ENCODE measurements at places on chromosomes 6 and 20.

DNA sequence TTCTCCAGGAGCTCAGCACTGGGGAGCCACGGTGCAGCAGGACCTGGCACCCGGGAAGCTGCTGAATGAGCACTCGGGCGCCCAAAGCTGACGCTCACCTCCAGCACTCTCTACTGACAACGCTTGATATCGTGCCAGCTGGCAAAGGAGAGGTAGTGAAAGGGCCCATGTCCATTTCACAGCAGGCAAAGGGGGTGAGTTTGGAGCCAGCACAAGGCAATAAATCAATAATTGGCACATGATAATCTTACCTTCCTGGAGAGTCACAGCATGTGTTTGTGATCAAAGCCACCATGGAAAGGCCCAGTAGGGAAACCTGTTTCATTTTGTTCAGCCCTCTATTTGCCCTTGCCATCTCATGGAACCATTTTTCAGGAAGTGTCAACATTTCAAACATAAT is 23.3 kb upstream of the SMIM26 start:
- DNase-seq = no peak

- DNase-seq = no peak
Observed at GRCh38 chr6:157631412-157631811, 191.6 kb upstream of the SNX9 start.

DNA sequence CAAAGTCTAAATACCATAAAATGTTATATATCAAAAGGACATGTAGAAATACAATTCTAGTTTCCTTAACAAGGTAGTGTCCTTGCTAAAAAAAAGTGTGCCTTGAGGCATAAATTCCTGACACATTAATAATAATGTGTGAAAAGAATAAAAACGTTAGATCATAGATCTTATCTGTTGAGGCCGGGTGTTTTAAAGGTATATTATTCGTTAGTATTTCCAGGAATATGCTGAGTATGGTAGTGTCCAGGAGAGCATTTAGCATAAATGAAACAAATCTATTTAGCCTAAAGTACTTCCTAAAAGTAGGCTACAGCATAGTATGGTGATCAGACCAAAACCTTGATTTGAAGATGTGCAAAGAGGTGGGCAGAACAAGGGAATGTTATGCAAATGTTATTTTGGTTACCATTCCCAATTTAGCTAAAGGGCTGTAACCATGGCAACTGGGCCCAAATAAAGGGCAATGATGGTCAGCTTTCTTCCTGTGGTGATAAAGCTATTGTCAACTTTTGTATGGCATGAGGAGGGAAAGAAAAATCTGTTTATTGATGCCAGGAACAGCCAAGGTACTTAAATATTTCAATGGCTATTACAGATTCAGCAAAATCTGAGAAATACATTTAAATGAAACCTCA is 18.9 kb downstream of the MKKS start:
- no peak for DNase-seq

DNA sequence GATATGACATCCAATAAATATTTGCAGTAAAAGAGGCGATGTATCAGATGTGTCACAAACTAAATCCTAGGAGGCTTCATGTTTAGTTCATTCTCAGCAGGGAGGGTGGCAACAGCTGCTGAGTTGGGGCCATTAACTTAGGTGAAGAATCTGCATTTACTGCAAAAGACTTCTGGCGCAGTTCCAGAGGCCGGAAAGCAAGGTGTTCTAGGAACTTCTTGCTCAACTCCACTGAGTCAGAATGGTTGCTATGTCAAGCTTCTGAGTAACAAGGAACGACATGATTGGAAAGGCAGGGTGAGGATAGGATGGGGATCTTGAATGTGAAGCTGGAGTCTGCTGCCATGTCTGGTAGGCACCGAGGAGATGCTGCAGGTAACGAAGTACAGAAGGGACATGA is 11.7 kb downstream of the ADNP start:
- DNase-seq = no peak

DNA sequence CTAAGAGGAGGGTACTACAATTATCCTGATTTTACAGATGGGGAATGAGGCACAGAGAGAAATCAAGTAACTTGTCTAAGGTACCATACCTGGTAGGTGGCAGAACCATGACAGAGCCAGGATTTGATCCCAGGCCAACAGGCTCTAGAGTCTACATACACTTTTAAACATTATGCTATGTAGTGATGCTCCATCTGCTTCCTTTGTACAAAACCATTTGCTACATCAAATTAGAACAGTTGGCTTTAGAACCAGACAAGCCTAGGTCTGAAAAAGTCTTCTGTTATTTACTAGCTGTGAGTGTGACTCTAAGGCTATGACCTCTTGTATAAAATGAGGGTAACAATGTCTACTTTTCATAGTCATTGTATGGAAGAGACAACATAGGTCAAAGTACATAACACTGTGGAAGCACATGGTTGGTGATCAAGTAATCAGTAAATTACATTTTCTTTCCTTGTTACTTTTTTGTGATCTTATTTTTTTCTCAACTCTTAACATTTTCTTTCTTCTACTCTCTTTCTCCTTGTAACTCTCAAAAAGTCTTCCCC is 122.1 kb downstream of the PDSS2 start:
- no peak for DNase-seq

DNA sequence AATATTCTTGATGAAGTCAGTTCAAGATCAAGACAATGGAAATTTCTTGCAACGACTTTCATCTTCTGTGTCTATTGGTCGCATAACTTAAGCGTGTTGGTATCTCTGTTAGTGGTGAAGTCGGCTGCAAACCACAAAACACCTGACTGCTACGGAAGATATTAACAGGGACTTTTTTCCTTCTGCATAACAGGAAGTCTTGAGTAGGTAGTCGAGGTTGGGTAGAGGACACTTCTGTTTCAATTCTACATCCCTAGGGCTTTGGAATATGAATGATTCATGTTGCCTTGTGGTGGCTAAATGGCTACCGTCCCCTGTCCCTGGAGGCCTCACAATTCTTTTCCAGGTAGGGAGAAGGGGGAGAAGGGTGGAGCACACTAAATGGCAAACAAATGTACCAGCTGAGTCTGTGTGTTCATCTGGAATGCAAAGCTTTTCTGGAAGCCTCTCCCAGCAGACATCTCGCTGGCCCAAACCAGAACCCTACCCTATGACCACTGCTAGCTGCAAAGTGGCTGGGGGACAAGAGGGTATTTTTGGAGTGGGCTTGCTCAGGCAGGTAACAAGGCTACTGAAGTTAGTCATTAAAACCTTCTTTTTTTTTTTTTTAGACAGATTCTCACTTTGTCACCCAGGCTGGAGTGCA is 34.6 kb upstream of the NKX2-2 start:
- DNase-seq = peak; percentile 74

- no peak for DNase-seq
Observed at GRCh38 chr6:100415768-100416167, 49.0 kb downstream of the SIM1 start.

DNA sequence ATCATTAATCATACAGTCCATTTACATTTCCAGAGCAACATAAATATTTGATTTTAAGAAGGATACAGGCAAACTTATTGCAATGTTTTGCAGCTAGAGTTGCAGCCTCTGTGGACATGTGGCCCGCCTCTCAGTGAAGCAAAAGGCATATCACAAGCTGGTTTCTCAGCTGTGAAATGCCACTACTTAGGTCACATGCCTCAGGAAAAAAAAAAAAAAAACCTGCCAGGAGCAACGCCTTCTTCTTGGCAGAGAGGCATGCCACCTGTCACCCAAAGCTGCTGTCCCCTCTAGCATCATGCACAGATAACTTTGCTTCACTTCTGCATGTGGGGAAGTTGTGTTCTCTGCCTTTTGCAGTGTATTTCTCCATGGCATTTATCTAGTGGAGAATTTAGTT is 18.5 kb downstream of the GRM1 start:
- no peak for DNase-seq

DNA sequence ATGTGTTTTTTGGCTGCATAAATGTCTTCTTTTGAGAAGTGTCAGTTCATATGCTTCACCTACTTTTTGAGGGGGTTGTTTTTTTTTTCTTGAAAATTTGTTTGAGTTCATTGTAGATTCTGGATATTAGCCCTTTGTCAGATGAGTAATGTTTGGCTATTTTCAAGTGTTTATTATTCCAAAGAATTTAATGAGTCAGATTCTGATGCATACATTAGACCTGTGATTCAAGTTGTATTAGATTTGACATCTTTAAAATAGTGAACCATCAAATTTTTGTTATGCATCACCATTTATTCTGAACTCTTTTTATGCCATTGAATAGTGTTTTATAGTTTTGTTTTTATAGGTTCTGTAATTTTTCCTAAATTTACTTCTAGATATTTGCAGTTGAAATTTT is 319.3 kb downstream of the PKHD1 start:
- DNase-seq = no peak

DNA sequence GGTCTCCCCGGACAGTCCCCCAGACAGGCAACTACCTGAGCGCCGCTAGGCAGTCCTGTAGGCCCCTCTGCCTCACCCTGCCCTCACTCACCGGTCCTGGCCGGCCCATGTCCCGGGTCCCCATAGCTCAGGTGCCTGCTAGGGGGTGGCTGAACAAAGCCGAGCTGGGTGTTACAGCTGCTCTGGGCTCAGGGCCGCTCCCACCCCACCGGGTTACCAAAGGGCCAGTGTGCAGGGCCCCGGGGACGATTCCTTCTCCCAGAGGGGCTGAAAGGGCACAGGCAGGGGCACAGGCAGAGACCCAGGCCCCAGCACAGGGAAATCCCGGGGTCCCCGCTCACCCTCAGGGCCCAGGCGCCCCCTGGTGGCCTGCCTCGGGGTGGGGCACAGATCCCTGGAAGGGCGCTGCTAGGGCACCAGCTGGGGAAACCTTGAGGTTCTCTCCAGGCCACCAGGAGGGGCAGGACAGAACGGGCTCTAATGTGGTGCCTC is 118.4 kb downstream of the GRM4 start:
- DNase-seq = peak; percentile 50

DNA sequence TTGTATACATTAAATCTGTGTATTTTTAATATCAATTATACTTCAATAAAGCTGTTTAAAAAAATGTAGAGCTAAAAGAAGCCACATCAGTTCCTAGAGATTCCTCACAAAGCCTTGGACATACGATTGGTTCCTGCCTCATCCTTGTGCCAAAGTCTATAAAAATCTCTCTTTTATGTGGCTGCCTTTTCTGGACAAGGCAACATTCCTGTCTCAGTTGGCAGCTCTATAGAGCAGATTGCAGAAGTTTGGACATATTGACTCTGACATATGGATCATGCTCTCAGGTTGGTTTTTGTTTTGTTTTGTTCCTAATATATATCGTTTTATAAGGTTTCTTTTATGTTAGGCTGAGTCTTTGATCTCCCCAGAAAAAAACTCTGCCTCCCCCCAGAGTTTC is 148.9 kb downstream of the MAFB start:
- no peak for DNase-seq

DNA sequence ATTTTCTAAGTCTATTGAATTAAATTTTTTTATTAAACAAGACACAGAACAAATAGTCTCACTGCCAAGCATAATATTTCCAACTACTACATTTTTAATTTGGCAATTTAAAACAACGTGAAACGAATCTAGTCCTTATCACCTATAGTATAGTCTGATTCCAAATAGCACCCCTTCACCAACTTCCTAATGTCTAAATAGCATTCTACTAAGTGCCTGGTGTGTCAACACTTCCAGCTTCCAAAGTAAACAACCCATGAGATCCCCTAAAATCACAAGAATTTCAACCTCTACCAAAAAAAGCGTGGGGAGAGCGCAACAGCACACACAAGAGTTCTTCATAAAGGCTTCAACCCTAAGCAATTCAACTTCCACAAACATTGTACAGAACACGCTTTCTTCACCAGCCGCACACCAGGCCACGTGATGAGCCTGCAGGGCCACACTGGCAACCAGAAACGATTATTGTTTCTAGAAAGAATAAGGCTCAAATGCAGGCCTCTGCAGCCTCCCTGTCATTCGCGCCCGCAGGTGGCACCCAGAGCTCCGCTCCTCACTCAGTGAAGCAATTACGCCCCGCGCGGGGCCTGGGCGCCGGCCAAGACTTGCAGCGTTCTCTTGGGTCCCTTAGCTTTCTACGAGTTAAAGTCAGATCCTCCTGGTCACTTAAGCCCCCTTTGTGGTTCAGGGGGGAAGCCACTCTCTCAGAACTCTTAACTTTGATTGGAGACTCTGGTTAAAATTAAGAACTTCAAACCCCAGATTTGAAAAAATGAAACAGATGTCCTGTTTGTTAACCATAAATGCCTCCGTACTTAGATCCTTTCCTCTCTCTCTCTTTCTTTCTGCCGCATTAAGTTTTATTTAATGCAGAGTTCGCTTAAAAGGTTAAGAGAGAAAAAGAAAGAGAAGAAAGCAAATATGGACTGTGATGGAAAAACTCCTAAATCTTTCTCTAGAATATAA is 18.3 kb downstream of the SIM1 start:
- no peak for DNase-seq

GRCh38 chr6:53573299-53573698 is 28.4 kb upstream of the GCLC start:
- DNase-seq = no peak

DNA sequence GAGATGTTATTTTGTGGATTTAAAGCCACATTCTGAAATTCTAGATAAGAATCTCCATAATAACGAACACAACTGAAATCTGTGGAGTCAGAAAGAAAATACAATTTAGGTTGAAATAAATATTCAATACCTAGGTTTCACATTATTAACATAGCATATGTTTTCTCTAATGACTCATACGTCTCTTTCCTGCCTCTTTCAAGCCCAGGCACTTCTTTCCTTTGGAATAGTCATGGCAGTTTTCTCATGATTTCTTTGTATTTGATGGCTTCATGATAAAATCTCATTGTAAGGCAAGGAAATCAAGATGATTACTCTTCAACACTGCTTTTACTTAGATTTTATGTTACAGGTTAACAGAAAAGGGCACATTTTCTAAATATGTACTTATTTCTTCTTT is 803.7 kb downstream of the PHF3 start:
- no peak for DNase-seq

GRCh38 chr20:35166242-35166830 is 5.5 kb upstream of the PROCR start:
- no peak for DNase-seq

- DNase-seq = no peak
Observed at GRCh38 chr6:109717971-109718370, 26.9 kb downstream of the FIG4 start.

- no peak for DNase-seq
Observed at GRCh38 chr6:33301877-33302276, 3.1 kb upstream of the RGL2 start.

GRCh38 chr6:54706391-54706790 is 140.2 kb upstream of the FAM83B start:
- DNase-seq = no peak

- DNase-seq = no peak
Observed at GRCh38 chr20:10972219-10972860, 298.5 kb upstream of the JAG1 start.

DNA sequence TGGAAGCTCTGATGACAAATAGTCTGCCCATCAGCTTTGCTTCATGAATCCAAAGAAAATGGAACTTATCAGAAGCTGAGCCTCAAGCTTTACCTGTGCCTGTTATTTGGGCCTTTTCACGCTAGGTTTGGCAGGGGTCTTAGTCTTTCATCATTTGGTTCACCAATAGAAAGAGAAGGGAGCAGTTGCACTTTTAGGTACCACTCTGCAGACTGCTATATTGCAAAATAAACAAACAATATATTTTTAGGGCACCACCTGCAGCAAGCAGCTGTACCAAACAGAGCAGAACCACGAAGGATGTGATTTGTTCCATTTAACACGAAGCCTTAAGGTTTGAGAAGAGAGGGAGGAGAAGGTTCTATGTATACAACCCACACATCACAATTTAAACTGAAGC is 291.4 kb upstream of the RNF217 start:
- no peak for DNase-seq

- DNase-seq = peak; percentile 54
Observed at GRCh38 chr20:49846206-49846807, 33.7 kb downstream of the SLC9A8 start.

GRCh38 chr20:4006640-4007039 is 8.7 kb downstream of the RNF24 start:
- DNase-seq = no peak

- DNase-seq = no peak
Observed at GRCh38 chr20:432208-432607, 24.1 kb downstream of the RBCK1 start.

Measured in CD4-positive, alpha-beta T cell treated with Interleukin-6 at 100 ng/mL for 8 hours (primary cell).